ENCODE measurements at places on chromosomes 3 and 15.
A peak's percentile ranks its signal among the peaks of the same experiment; 100 is the strongest.

GRCh38 chr15:65841121-65841930, 28.0 kb upstream of the RAB11A start:
- DNase-seq = peak; percentile 60

GRCh38 chr15:81288040-81288439, 35.9 kb downstream of the STARD5 start:
- no peak for DNase-seq

DNA sequence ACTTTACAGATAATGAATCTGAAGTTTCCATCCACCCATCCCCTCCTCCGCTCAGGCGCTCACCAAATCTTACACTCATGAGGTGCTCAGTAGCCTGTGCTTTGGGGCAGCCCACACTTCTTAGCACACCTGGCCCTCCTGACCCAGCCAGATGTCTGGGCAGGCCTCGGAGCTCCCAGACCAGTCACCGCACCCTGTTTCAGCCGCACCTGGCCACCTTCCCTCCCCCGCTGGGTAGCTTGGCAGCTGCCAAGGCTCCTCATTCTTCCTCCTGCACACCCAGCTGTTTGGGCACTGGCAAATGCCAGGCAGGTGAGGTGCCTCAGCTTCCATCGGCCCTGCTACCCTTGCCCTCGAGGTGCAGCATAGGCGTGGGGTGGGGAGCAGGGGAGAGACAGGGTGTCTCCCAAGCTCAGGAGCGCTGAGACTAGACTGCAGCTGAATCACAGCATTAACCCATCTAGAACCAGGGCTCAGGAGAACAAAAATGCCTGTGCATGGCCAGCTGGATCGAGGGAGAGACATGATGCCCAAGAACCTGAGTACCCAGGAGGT, 45.8 kb downstream of the CDC25A start:
- DNase-seq = no peak

GRCh38 chr15:69056365-69056764, 41.9 kb downstream of the NOX5 start:
- no peak for DNase-seq

DNA sequence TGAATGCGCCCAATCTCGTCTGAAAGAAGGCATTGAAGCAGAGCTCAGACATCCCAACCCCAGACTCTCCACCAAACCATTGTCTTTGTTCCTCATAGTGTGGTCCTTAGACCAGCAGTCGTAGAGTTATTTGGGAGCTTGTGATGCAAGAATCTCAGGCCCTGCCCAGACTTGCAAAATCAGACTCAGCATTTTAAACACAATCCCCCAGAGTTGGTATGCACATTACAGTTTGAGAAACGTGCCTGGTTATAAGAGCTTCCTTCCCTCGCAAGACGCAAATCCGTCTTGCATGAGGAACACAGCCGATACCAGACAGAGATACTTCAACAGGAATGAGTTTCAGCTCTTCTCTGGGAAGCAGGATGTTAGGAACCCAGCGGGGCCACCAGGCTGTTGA, 38.9 kb upstream of the IREB2 start:
- peak; percentile 79 for DNase-seq

DNA sequence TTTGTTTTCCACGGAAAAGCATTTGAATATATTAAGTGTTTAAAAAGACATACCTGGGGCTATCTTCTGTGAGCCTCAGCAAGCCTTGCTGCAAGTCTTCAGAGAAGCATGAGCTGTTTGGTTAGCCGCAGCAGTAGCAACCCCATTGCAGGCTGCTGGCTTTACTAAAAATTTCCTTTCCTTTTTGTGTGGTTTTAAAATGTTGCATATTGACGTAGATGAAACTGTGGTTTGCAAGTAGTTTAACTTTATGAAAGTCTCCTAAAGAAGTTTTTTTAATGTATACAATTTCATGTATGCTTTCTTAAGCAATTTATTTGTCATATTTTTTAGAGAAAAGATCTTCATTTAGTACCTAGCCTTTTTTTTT, at the start of gene GPR171:
TSS of gene GPR171 (minus strand) at position 166 of the 370 bp plus-strand sequence. CDS start 3,830 bp downstream, outside the sequence.
- no peak for DNase-seq

DNA sequence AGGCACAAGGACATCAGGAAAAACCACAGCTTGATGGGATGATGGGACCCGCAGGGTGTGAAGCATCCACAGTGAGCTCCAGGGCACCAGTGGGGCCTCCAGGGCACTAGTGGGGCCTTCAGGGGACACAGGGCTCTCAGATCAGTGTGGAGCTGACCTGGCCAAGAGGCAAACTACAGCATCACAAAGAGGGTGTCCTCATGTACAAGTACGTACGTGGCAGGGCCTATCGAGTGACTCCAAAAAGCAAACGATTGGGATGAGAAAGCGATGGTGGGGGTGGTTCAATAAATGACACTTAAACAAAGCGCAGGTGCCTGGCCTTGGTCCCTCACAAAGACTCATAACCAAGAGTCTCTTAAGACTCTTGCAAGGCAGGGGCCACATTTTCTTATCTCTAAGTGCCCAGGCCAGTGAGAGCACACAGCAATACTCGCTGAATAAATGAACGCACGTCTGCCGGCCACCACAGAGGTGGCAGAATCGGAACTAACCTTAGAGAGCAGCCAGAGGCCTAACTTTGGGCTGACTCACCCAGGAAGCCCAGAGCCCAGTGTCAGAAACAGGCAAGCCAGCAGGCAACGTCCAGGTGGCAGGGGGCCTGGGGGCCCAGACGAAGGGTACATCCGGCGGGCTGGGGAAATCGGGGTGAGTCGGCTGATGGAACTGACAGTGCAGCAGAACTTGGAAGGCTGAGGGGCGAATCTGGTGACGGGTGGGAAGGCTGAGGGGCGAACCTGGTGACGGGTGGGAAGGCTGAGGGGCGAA, 8.7 kb downstream of the PCSK6 start:
- no peak for DNase-seq

- no peak for DNase-seq
These were observed 12.0 kb downstream of the TBC1D5 start for GRCh38 chr3:17730318-17730967.

- no peak for DNase-seq
These were observed 43.5 kb downstream of the CA12 start for GRCh38 chr15:63338170-63338569.

GRCh38 chr3:46674031-46674845, 19.2 kb downstream of the ALS2CL start:
- no peak for DNase-seq

DNA sequence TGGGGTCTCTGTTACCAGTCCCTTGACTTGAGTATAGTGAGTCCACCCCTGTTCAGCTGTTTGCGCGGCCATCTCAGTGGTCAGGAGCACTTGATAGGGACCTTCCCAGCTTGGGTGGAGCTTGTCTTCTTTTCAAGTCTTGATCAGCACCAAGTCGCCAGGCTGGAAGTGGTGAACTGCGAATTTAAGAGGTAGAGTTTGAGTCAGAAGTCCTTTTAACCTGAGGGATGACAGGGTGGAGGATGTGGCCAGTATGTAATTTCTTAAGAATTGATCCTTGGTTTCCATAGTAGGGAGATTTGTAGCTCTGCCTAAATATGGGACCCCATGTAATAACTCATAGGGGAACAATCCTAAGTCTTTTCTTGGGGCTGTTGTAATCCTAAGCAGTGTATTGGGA, 86.3 kb upstream of the XCR1 start:
- DNase-seq = no peak

- DNase-seq = no peak
These were observed 121.5 kb upstream of the COL8A1 start for GRCh38 chr3:99516936-99517335.

DNA sequence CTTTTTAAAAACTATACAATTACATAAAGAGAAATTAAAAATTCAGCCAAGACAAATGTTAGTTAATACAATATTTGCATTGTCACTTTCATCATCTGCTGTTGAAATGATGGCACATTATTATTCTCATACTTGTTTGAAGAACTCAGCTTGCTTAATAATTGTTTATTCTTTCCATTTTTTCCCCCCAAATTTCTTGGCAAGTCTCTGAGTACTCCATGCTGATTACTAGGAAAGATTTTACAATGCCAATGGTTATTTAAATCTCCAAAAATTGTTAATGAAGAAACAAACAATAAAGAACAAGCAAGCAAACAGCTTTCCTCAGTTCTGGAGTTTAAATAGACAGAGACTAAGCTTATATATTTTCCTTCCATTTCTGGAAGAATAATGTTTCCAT, 15.1 kb upstream of the STXBP5L start:
- no peak for DNase-seq

DNA sequence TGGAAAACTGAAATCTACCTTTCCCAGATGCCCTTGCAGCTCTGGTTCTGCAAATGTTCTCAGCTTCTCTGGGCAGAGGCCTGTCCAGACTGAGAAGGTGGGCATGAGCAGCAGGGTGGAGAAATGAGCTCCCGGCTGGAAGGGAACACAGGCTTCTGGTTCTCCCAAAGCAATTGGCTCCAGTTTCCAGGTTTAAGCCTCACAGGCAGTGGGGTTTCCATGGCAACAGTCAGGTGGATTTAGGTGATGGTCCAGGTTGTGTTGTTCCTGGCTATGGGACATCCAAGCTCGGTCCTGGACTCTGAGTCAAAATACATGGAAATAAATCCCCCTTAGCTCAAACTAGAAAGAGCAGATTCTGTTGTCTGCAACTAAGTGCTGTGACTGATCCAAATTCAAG, 94.6 kb upstream of the IQSEC1 start:
- no peak for DNase-seq

GRCh38 chr15:61853195-61853594, 207.1 kb downstream of the VPS13C start:
- no peak for DNase-seq

DNA sequence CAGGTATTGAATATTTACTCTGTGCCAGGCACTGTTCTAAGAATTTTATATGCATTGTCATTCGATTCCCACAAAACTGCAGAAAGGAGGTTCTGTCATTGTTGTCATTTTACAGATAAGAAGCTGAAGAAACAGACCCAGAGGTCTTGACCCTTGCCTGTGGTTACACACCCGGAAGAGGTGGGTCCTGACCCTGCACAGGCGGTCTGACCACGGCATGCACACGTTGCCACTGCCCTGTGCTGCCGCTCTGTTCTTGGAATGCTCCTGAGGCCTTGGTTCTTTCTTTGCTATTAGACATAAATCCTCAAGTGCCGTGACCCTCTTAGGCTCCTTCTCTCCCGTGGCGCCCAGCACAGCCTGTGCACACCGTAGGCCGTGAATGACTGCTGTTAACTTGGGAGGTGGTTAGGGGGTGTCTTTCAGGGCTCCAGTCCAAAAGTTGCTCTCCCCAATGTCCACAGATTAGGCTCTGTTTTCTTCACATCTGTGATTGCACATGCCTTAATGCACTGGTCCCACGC, 74.1 kb upstream of the PLXNA1 start:
- DNase-seq = no peak

DNA sequence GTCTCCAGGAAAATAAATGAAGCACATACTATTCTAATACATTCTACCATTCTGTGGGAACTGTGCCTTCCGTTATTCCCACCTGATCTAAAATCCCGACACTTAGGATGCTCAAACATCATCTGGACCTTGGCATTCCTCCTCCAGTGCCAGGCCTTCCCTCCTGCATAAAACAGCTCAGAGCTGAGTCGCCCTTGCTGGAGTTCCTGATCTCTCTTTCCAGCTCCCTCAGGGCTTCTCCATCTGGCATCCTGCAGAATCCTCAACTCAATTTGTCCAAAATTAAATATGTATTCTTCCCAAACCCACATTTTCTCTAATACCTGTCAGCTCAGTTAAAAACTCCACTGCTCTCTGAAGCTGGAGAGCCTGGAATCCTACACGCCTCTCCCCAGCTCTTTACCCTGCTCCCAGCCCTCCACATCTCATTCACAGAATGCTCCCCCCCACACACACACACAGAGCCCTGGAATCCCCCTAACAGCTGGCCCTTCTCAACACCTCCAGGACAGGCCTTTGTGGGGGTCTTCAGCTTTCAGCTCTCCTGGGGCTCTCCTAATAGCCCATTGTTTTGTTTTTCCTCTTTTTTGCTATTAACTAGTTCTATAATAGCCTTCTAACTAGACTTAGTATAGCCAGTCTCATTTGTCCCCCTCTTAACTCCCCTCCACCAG, 78.5 kb downstream of the HMG20A start:
- DNase-seq = no peak

DNA sequence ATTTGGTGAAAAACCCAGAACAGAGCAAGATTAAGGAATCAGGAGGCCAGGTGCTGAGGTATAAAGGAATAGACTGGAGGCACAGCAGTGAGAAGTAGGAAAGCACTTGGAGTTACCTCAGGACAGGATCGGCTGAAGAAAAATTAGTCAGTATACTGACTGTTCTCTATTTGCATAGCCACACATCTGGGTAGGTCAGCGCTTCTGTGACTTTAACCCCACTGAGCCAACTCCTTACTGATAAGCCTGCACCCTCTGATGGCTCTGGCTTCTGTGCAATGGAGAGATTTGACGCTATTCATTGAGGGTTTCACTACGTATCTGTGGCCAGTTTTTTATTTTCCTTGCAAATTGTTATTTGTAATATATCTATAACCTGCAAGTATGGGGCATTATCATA, 22.3 kb downstream of the MECOM start:
- DNase-seq = no peak

GRCh38 chr3:37096288-37096687, 78.1 kb downstream of the LRRFIP2 start:
- no peak for DNase-seq

- peak; percentile 60 for DNase-seq
These were observed 95.1 kb downstream of the RPL39L start for GRCh38 chr3:187044206-187044605.

GRCh38 chr3:129505341-129505740, 23.1 kb upstream of the RHO start:
- no peak for DNase-seq

DNA sequence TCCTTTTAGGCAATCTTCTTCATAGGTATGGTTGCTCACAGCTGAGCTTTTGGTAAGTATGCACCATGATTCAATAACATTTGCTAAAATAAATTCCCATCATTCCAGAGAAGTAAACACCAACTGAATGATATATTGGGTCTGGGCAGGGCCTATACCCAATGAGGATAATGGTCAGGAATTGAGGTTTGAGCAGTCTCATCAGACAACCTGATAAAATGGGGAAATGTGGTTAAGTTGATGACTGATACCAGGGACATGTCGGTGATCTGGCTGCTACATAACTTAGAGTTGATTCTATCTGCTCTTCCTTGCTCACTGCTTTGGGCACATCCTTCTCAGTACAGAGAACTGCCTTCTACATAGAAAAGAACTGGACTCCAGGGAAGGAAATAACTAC, 92.9 kb downstream of the GPR156 start:
- DNase-seq = no peak

- DNase-seq = peak; percentile 64
These were observed 1.2 kb downstream of the CLN6 start for GRCh38 chr15:68228143-68228970.

GRCh38 chr15:29712149-29712885, 110.0 kb downstream of the TJP1 start:
- no peak for DNase-seq
